ENCODE measurements at places on chromosomes 6 and 20. TPM values are rescaled to one million over a fixed set of nuclear protein-coding genes. Genes with fewer than 3 reads are reported as not detected.

Gene POPDC3
- not detected for total RNA-seq

Gene KCNG1
- total RNA-seq, result not detected

Gene PCK1
- not detected for total RNA-seq

- DNase-seq, result no peak
- no peak overlapping the region for H3K27ac ChIP-seq
- no peaks in the 10 kb centered on the region for H3K36me3 ChIP-seq
- H3K4me3 ChIP-seq, result no peak overlapping the region
- no peaks in the 10 kb centered on the region for H3K4me1 ChIP-seq
These were observed 133.3 kb upstream of the MAN1A1 start for GRCh38 chr6:119482850-119483285.

DNA sequence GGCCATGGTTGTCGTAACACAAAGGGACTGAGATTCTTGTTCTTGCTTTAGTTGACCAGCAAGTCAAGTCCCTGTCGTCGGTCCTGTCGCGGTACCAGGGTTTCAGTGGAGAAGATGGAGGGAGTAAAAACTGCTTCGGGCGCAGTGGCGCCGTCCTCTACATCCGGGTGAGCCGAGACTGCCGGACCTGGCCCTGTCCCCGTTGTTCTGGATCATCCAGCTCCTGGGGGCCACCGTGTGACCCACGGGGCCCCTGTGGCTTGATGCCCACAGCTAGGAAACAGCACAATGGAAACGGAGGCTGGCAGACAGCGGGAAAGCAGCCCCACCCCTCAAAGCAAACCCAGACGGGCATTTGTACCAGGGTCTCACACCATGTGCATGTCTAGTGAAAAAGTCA, 15.0 kb downstream of the MTG2 start:
- no peak overlapping the region for H3K27ac ChIP-seq
- H3K4me1 ChIP-seq, result no peaks in the 10 kb centered on the region
- no peak for DNase-seq
- no peak overlapping the region for H3K4me3 ChIP-seq
- H3K27me3 ChIP-seq, result no peaks in the 10 kb centered on the region

Measured in CD4-positive, alpha-beta memory T cell (primary cell).